ENCODE measurements at places on chromosomes 6 and 20. TPM values are rescaled to one million over a fixed set of nuclear protein-coding genes. Genes with fewer than 3 reads are reported as not detected.

The LY6G5B gene
- 1.2 TPM for total RNA-seq

The C20orf173 gene
- total RNA-seq, result not detected

The BANF2 gene
- total RNA-seq, result not detected

The ANGPT4 gene
- 0.05 TPM for total RNA-seq

The DDX27 gene
- total RNA-seq, result 50.7 TPM

The CCN6 gene
- not detected for total RNA-seq

The RRBP1 gene
- total RNA-seq, result 136 TPM

The HLA-DOA gene
- not detected for total RNA-seq

The BHLHE23 gene
- not detected for total RNA-seq

The DEFB132 gene
- not detected for total RNA-seq

The BFSP1 gene
- total RNA-seq, result 9.7 TPM

The ANKRD6 gene
- total RNA-seq, result 10.7 TPM

The GRM1 gene
- total RNA-seq, result not detected

DNA sequence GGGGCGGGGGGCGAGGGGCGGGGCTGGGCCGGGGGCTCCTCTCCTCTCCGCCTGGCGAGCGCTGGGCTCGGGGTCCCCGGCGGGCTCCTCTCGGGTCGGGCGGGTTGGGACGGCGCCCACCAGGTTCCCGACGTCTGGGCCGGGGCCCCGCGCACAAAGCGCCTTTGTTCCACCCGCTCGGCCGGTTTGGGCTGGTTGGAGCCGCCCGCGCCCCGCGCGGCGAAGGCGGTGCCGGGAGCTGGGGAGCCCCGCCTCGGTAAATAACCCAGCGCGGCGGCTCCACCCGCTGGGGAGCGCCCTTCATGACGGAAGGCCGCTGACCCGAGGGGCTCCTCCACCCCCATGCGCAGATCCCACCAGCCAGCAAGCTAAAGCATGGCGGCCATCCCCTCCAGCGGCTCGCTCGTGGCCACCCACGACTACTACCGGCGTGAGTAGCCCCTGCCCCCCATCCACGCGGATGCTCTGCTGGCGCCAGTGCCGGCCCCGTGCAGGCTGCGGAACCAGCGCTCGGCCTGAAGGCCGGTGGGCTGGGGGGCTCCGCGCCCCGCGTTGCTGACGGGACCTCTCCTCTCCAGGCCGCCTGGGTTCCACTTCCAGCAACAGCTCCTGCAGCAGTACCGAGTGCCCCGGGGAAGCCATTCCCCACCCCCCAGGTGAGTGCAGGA is 503 bp downstream of the PPDPF start:
- DNase-seq, result peak; percentile 40

GRCh38 chr6:51996296-51996947 is 91.0 kb downstream of the PKHD1 start:
- DNase-seq, result no peak

DNA sequence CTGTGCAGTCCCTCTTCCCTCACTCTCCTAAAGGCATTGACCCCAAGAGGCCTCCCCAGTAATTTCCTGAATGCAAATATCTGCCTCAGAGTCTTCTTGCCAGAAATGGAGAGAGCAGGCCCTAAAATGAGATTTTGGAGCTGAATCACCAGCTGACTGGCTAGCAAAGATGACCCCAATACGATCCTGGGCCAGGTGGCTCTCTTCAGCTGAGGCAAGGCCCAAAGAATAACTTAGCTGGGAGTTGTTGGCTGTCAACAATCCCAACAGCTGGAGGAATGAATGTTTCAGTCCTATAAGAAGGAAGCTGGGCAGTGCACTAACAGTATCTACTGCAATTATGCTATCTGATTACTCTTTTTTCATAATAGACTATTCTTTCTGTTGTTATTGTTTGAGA is 37.2 kb upstream of the VGLL2 start:
- DNase-seq, result no peak

DNA sequence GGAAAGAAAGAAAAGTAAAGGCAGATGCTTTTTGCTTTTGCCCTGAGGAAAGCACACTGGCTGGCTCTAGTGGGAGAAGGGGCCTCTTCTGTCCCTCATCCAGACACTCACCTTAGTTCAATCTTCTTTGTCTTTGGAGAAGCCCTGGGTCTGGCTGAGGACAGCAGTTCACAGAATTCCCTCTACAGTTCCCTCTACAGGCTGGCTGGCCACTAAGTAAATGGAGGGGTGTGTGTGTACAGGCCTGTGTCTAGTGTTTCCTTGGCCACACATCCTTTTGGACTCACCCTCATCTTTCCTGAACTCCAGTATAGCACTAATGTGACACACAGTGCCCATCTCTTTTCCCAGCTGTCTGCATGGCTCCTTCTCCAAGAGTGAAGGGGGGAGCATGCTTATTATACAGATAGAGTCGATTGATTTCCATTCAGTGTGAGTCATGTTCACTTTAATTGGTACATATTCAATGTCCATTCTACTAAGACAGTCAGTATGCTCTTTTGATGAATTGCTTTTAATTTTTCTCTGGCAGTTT is 26.0 kb upstream of the CLVS2 start:
- no peak for DNase-seq

GRCh38 chr20:57620274-57620990 is at the start of gene ZBP1:
ZBP1 (minus strand) TSS chr20:57620426; CDS start chr20:57620295, 131 bp downstream.
- no peak for DNase-seq

- no peak for DNase-seq
These were observed 353.9 kb downstream of the HACE1 start for GRCh38 chr6:104505838-104506237.

- DNase-seq, result no peak
These were observed 46.3 kb upstream of the BCAS1 start for GRCh38 chr20:54116550-54117235.

- no peak for DNase-seq
These were observed 80.4 kb downstream of the JPH2 start for GRCh38 chr20:44106615-44107014.

- DNase-seq, result no peak
These were observed 27.5 kb upstream of the FYN start for GRCh38 chr6:111900735-111901134.

GRCh38 chr6:156844089-156844488 is 66.9 kb downstream of the ARID1B start:
- DNase-seq, result no peak

- no peak for DNase-seq
These were observed 310.0 kb downstream of the ESR1 start for GRCh38 chr6:152117156-152118133.

DNA sequence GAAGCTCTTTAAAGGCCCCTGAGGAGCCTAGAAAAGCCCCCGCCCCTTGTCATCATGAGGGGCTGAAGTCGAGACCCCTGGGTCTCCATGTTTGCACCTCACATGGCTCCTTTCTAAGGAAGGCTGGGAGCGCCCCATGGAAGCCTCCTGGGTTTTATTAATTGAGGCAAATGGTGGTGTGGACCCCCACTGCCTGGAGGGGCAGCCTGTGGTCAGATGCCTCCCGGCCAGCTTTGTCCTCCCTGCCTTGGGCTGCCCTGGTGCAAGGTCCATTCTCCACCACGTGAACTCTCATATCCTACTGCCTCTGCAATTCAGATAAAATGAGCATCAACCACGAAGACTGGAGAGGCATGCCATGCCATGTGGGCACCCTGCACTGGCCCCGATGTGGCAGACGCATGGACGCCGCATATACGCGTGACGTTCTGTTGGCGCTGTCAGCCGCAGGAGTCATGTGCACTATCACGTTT is 295.5 kb downstream of the TAF4 start:
- DNase-seq, result no peak

DNA sequence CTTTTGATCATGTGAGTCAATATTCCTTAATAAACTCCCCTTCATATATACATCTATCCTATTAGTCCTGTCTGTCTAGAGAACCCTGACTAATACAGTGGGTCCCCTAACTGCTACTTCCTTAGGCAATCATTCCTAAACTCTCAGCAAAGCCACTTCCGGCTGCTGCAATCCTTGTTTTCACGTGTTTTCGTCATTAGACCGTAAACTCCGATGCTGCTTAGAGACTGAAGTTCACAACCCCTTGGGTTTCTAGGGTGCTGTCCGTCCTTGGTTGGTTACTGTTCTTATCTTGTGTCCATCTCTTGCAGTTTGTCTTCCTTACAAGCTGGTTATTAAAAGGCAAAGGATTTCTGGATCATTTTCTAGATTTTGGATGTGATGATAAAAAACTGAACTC is 106.4 kb downstream of the GMPR start:
- peak; percentile 91 for DNase-seq

GRCh38 chr6:21754891-21755290 is 161.3 kb downstream of the SOX4 start:
- peak; percentile 70 for DNase-seq

DNA sequence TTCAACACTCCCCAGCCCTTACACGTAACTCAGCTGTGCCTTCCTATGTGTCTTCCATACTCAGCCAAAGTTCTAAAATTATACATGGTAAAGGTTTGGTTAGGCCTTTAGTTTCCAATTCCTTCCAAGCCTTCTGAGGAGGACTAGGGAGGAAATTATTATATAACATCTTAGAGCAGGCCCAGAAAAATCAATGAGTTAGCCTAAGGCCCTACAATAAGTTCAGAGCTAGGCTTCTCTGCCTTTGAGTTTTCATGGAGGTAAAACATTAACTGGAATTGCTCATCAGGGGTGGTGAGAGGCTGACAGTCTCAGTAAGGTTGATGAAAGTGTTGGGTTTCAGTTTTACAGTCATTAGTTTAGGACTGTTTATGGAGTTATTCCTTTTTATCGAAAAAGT is 286.0 kb downstream of the ADGB start:
- no peak for DNase-seq

GRCh38 chr6:144152334-144152900 is 2.1 kb downstream of the STX11 start:
- DNase-seq, result no peak

- no peak for DNase-seq
These were observed 13.7 kb downstream of the PSMB9 start for GRCh38 chr6:32867554-32868256.

GRCh38 chr6:37074053-37074827 is 68.8 kb downstream of the FGD2 start:
- DNase-seq, result peak; percentile 65

GRCh38 chr20:48932375-48932941 is 10.9 kb downstream of the ARFGEF2 start:
- DNase-seq, result peak; percentile 54

DNA sequence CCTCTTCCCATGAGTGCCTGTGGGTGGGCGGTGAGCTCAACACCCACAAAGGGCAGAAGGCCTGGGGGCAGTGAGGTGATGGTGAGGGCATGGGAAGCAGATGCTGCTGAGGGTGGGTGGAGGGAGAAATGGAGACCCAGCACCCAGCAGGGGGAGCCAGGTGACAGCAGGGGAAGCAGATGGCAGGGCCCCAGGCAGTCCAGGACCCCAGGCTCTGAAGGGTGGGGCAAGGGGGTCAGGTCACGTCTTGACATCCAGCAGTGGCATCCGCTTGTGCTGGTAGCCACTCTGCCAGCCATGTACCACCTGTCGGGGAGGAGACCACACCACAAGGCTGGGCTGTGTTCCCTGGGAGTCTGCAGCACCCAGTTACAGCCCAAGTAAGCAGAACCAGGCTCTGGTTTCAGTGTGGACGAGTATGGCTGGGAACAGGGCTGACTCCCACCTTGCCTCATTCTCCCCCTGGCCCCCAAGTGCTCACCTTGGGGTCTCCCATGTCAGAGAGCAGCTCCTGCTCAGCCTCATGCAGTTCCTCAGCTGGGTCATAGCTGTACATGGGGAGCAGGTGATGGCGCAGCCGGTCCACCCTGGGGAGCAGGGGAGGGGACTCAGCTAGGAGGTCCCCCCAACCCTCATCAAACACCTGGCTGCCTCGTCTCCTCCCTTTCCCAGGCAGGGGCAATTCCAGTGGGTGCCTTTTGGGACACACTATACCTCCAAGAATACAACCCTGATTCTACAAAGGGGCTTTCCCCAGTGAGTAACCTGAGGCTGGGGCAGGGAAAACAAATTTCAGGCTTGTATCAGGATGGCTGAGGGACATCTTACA is 2.0 kb downstream of the SMIM29 start:
- no peak for DNase-seq

DNA sequence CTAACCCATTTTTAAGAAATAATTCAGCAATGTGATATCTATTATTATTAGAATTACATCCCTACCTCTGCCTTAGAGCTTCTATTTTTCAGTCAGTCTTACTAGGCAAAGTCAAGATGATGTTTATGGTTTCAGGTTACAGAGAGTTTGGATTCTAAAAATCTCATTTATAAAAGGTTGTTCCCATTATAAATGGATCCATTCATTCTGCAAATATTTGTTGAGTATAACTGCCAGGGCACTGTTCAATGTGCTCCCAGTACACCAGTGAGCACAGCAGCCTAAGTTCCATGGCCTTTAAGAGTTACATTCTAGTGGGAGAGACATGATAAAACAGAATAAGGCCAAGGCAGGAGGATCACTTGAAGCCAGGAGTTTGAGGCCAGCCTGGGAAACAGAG is 75.9 kb upstream of the EYA4 start:
- DNase-seq, result no peak

- no peak for DNase-seq
These were observed 8.1 kb downstream of the CEBPB start for GRCh38 chr20:50198716-50199115.

DNA sequence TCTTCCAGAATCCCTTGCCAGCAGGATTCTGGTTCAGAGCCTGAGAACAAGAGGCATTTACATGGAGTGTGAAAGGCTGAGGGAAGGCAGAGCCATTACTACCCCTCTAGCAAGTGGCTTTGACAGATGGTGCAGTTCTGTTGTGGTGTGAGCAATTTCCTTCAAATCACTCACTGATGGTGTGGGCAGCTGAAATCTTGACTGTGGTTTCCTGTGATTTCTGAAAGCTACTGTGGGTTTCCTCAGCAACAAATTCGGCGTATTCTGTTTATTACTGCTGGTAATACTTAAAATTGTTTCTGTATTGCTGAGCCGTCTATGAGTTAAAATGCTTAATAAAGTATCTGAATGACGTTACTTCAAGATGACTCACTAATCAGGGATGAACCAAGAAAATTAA is 181.5 kb upstream of the TCF21 start:
- peak; percentile 45 for DNase-seq

DNA sequence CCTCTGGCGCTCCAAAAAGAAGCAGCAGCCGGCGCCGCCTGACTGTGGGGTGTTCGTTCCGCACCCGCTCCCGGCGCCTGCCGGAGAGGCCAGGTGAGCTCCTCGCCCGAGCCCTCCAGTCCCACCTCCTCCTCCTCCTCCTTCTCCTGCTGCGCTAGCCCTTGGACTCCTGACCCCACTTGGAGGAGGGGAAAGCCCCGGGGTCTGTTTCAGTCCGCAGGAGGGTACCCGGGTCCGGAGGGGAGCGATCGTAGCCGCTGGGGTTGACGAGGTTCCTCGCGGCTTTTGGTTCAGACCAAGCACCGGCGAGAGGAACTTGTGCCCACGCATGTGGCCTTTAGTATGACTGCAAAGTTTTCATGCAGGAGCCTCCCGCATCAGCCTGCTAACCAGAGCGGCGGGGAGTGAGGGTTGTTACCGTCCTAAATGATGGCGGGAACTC is 493 bp downstream of the CRYBG1 start:
- no peak for DNase-seq

- peak; percentile 62 for DNase-seq
These were observed 22.7 kb downstream of the TFEB start for GRCh38 chr6:41712651-41713103.
